ENCODE measurements at places on chromosomes 12 and 14.

- H3K4me1 ChIP-seq: peaks cover 7% of the 10 kb centered on the region
- H3K27ac ChIP-seq: no peak overlapping the region
- H3K27me3 ChIP-seq: no peaks in the 10 kb centered on the region
Observed at GRCh38 chr14:61268812-61269211, 12.3 kb downstream of the TMEM30B start.

- no peak overlapping the region for H3K27ac ChIP-seq
- no peak for DNase-seq
- H3K4me1 ChIP-seq: peaks cover 51% of the 10 kb centered on the region
- H3K36me3 ChIP-seq: peaks cover 13% of the 10 kb centered on the region
- no peak overlapping the region for H3K4me3 ChIP-seq
- H3K27me3 ChIP-seq: no peaks in the 10 kb centered on the region
Observed at GRCh38 chr12:49263400-49263763, 1.5 kb upstream of the TUBA1C start.

DNA sequence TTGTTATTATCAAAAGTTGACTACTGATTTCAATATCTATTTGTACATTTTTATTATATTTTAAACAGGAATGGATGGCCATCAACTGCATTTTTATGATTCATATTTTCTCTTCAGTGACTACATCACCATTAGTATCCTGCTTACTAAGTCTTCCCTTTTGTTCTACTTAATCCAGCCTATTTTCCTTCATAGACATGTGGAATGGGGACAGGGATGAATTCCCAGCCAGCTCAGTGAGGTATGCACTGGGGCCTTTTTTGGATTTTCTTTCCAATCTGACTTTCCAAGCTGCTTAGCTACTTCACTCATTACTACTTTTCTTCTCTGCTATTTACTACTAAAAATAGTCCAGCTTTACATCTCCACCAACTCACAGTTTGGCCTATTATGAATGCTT, 38.4 kb downstream of the AKAP6 start:
- no peak overlapping the region for H3K27ac ChIP-seq
- H3K4me1 ChIP-seq: peaks cover 4% of the 10 kb centered on the region
- H3K4me3 ChIP-seq: no peak overlapping the region
- no peaks in the 10 kb centered on the region for H3K36me3 ChIP-seq
- H3K27me3 ChIP-seq: no peaks in the 10 kb centered on the region
- no peak for DNase-seq

DNA sequence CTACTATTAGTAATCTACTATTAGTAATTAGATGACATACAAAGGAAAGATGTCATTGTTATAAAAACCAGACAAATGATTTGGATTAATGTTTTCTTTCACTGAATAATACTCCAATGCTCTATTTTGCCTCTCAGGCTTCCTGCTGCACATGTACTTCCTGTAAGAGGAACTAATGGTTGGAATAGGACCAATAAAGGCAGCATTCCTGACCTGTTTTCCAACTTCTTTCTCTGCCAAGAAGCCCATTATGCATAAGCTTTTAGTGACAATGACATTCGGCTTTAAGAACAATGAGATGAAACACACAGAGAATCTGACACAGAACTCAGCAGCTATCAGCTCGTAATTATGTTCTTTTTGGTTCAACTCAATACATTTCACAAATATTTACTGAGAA, 5.2 kb upstream of the C12orf56 start:
- H3K4me1 ChIP-seq: peaks cover 2% of the 10 kb centered on the region
- no peak for DNase-seq
- H3K36me3 ChIP-seq: no peaks in the 10 kb centered on the region
- peaks cover 6% of the 10 kb centered on the region for H3K27me3 ChIP-seq
- H3K27ac ChIP-seq: no peak overlapping the region

DNA sequence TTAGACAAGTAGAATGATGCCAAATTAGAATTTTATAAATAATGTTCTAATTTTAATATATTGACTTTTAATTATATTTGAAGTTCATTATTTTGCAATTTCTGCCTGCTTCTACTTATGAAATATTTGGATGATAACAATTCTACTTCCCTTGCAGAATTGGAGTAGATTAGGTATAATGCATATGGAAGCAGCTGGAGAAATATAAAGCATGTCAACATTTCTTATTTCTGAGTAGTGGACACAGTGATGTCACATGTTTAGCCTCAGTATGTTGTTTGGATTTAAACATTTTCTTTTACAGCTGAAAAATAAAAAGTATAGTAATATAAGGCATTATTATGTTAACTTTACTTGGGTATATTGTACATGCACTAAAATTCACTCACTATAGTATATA, 344.2 kb upstream of the E2F7 start:
- H3K4me1 ChIP-seq: no peaks in the 10 kb centered on the region

All from stomach (tissue), 19 donors.